ENCODE measurements at places on chromosomes 16 and 17.

DNA sequence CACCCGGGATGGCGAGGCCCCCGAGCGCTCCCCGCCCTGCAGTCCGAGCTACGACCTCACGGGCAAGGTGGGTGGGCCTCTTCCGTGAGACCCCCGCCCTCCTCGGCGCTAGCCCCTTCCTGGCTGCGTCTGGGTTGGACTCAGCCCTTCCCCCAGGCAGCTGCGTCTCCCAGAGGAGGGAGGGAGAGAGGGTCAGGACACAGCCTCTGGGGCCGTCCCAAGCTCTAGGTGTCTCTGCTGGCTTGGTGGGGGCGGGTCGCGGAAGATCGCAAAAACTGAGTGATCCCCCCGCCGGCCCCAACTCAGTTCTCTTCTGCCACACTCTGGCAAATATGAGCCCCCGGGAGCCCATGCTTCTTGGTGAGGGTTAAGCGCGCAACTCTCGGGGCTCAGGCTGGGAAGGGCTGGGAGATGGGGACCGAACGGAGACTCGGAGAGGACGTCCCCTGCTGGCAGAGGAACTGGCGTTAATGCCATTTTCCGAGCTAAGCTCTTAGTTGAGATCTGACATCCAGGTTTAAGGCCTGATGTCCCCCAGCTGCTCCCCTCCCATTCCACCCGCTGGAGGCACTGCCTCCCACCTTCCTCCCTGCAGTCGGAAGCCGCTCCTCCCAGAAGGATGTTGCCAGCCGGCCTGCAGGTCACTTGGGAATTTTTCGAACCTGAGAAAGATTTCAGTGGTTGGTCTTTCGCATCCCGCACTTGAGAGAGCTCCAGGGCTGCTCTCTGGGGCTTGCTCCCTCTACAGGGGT, 419 bp downstream of the RAB37 start:
- DNase-seq, result peak; percentile 56

- no peak for DNase-seq
These were observed 321.5 kb downstream of the MAP2K4 start for GRCh38 chr17:12342161-12342560.

- DNase-seq, result peak; percentile 15
These were observed 3.6 kb downstream of the COG1 start for GRCh38 chr17:73196500-73196899.

GRCh38 chr17:81665205-81666091, 957 bp downstream of the OXLD1 start:
- DNase-seq, result peak; percentile 82

DNA sequence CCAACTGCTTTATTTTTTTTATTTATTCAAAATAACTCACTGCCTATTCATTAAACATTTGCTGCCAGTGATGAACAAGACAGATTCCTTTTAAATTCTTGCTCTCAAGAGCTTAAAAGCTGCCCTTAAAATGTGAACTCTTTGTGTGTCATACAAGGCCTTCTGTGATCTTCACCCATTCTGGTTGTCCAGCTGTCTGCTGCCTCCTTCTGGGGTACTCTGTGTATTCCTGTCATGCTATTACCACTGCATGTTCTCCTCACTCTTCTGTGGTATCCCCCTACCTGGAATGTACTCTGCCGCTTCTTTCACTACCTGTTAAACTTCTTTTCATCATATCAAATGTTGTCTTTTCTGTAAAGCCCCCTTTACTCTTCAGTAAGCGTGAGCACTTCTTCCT, 165.8 kb downstream of the CHD9 start:
- peak; percentile 9 for DNase-seq

DNA sequence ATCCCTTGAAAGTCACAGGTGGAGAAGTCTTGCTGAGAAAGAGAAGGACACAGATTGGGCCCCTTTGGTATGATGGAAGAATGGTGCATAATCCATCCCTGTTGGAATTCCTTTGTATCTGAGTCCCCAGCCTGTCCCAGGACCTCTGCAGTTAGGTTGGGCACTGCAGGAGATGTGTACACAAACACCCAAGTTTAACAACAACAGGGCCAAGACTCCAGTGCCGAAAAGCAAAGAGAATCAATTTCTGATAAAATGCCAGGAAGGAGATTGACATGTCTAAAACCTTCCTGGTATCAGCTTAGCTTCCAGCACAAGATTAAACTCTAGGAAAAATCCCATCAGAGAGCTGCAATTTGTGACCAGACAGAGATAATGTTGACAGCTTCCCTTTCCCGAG, 32.9 kb downstream of the KATNIP start:
- no peak for DNase-seq

- no peak for DNase-seq
These were observed 134.4 kb downstream of the C16orf95 start for GRCh38 chr16:87182759-87183158.

GRCh38 chr16:56625943-56626654, 518 bp downstream of the MT1E start:
- DNase-seq, result no peak

DNA sequence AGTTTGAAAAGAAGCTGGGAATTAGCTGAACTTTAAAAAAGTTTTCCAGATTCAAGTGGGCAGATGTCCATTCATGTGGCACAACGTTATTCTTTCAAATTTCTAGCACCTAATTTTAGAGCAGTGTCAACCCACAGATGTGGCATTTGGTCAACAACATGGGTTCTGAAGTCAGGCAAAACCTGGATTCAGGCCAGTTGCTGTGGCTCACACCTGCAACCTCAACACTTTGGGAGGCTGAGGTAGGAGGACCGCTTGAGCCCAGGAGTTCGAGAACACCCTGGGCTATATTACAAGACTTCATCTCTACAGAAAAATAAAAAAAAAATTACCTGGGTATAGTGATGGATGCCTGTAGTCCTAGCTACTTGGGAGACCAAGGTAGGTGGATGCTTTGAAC, 380.2 kb upstream of the SALL1 start:
- no peak for DNase-seq

DNA sequence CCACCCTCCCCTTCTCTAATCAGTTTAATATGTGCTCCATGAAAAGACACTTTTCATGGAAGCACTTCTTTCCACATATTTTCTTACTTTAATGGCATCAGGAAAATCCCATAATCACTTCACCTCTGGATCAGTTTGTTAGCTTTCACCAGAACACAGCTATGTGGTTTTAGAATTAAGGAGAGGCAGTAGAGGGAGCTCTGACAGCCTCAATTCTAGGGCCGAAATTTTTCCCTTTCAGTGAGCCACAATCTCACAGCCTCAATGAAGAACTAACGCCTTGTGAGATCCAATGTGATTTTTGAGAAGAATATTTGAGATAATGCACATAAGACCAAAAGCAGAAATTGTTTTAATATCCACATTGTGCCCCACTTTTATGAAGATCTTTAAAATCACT, 1494.0 kb upstream of the CDH8 start:
- no peak for DNase-seq

DNA sequence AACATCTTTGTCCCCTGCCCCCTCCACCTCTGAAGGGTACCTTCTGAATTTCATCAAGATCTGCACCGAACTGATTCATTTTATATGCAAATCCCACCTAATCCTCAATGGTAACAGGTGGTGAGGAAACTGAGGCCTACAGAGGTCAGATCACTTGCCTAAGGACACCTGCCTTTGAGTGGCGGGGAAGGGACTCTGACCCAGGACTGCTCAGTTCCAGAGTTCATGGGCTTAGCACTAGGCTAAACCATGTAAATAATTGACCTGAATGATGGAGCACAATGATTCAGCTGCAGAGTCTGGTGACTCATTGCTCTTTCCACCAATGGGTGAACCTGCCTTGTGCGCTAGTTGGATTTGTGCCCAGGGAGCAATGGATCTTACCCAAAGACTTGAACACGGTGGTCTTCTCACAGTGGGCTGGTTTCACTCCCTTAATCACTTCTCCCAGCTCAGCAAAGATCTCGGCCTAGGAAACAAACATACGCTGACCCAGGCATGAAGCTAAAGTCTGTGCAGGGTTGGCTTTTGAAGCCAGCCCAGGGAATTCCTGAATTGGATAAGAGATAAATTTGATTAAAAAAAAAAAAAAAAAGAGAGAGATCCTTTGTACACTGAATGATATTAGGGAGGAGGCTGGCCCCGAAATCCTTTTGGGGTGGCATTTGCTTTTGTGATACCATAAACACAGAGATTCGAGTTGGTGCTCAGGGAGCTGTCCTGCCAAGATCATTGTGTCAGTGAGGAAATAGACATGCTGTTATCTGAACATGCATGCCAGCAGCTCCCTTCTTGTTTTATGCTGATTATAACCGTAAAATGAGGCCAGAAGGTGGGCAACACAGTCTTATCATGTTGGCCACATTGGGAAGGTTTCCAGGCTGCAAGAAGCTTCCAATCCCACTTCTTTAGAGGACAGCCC, 17.0 kb downstream of the CRYM start:
- DNase-seq, result no peak

DNA sequence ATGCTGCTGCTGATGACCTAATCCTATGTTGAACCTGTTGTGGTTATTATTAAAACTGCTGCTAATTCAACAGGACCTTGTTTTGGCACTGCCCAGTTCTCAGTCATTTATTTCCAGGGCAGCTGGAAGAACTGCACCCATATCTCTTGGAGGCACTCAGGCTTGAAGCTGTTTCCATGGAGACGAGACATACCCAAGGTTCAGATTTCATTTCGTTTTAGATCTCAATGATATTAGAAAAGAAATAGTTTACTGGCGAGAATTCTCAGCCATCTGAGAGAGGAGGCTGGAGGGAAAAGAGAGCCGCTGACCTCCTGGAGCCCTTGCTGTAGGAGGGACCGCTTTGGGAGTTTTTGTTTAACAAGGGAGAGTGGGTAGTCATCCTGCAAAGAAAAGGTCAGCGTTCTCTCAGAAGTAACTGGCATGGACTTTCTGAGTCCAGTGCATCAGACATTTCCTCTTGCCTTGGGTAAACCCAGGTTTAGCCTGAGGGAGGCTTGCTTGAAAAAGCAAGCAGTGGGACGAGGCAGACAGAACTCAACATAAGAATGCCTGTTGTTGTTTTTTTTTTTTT, 75.4 kb downstream of the YPEL2 start:
- peak; percentile 45 for DNase-seq

DNA sequence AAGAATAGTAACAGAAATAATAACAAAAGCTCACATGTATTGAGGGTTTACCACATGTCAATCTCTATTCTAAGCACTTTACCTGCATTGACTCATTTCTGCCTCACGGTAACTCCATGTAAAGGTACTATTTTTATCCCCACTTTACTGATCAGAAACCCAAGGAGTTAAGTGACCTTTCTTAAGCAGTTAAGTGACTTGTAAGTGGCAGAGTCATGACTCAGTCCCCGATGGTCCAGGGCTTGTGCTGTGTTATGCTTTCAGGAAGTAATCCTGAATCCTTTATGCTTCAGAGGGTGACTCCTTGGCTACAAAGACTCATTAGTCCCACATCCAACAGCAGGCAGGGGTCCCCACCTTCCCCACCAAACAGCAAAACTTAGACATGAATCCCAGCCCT, 66.5 kb downstream of the MRM1 start:
- DNase-seq, result peak; percentile 29

DNA sequence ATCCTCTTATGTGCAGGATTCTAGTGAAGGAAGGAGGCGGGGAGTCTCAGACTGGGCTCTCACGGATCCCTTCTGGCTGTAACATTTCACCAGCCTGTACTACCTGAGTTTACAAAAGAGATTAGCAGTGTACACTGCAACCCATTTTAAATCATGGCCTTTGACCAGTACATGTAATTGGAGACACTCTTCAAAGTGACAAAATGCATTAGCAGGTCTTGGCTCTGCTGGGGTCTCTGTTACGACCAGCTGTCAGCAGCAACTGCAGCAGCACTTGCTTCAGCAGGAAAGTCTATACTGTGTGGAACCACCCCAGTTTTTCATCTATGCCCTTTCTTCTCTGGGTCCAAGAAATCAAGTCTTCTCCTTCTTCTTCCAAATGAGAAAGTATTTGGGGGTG, 322.8 kb upstream of the ASIC2 start:
- DNase-seq, result no peak

GRCh38 chr16:2904922-2905240, 6.8 kb upstream of the FLYWCH1 start:
- no peak for DNase-seq

GRCh38 chr16:65057184-65057583, 64.7 kb downstream of the CDH11 start:
- DNase-seq, result no peak

DNA sequence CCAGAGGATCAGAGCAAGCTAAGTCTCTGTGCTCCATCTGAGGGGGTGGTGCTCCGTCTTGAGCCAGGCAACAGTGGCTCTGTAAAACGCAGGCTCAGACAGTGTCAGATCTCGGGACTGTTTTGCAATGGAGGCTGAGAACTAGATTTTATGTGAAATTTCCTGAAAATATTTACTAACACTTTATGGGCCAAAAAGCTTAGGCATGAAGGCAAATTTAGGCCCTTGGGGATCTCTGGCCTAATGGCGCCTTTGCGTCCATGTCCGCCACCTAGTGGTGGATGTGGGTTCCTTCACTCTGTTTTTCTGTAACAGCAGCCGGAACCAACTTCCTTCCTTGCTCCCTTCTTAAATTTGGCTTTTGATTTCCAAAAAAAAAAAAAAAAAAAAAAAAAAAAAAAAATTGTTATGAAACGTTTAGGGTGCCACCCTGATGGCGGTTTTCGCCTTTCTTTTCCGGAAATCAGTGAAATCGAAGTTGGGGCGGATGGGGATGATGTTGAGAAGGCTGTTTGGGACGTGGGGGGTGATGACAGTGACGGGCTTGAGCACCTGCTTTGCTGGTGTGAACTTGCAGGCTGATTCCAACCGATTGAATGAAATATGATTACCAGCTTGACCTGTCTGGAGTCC, 14.0 kb upstream of the ELAC2 start:
- peak; percentile 64 for DNase-seq

- no peak for DNase-seq
These were observed 12.4 kb downstream of the ZSCAN10 start for GRCh38 chr16:3086596-3087242.

Data from GM12865 (cell line).